ENCODE measurements at places on chromosomes 7 and 10. TPM values are rescaled to one million over a fixed set of nuclear protein-coding genes. Genes with fewer than 3 reads are reported as not detected.

Gene SKAP2
- 12.0 TPM for total RNA-seq

Gene MPP7
- total RNA-seq, result 39.0 TPM

- DNase-seq, result peak; percentile 69
These were observed at the start of gene NIPSNAP2 for GRCh38 chr7:55964261-55965099. TSS of gene NIPSNAP2 (plus strand) at chr7:55964585. CDS start at chr7:55964610, 25 bp downstream.

DNA sequence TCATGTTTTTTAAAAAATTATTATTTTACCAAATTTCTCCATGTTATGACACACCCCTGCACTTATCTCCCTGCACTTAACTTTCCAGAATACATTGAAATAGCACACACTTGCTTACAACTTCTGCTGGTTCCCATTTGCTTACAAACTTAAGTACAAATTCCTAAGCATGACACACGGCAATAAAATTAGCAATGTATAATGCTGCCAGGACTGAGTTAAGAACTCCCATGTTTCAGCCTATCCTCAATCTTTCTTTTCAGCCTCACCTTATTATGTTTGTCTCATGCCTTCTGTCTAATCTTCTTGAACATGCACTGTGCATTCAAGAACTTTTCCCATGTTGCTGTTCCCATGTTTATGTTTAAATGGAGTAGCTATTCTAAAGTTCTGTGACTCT is 40.8 kb downstream of the PRPS1L1 start:
- DNase-seq, result peak; percentile 73

Gene CYP26C1
- 0.24 TPM for total RNA-seq

Gene ADARB2
- total RNA-seq, result not detected

Gene ZNF487
- total RNA-seq, result 24.8 TPM

Gene FANK1
- total RNA-seq, result 4.3 TPM

DNA sequence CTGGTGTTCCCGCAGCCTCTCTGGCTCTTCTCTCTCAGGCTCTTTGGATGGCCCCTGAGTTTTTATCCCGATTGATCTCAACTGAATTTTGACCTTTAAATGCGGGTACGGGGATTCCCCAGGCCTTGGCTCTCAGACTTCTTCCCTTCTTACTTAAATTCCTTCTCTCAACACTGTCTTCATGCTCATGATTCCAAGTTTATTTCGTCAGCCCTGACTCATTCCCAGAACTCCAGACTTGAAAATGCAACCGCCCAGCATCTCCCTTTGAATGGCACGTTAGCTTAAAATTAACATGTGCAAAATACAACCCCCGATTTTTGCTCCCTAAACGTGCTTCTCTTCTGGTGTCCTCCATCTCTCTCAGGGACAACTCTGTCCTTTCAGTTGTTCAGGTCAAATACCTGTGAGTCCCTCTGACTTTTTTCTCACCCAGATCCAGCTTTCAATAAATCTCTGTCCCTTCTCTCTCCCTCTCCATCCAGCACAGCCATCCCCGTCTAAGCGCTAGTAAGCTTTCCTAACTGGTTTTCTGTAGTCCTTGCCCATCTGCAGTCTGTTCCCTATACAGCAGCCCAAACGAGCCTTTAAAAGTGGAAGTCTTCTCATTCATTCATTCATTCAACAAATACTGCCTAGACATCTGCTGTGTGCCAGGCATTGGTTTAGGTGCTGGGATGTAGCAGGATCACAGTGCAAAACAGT is 7.1 kb downstream of the HECW1 start:
- DNase-seq, result peak; percentile 76

- DNase-seq, result peak; percentile 10
These were observed 244.2 kb downstream of the IPMK start for GRCh38 chr10:58023341-58024073.

Measured in umbilical cord (tissue), 2 donors.